ENCODE measurements at places on chromosomes 1 and 21.

DNA sequence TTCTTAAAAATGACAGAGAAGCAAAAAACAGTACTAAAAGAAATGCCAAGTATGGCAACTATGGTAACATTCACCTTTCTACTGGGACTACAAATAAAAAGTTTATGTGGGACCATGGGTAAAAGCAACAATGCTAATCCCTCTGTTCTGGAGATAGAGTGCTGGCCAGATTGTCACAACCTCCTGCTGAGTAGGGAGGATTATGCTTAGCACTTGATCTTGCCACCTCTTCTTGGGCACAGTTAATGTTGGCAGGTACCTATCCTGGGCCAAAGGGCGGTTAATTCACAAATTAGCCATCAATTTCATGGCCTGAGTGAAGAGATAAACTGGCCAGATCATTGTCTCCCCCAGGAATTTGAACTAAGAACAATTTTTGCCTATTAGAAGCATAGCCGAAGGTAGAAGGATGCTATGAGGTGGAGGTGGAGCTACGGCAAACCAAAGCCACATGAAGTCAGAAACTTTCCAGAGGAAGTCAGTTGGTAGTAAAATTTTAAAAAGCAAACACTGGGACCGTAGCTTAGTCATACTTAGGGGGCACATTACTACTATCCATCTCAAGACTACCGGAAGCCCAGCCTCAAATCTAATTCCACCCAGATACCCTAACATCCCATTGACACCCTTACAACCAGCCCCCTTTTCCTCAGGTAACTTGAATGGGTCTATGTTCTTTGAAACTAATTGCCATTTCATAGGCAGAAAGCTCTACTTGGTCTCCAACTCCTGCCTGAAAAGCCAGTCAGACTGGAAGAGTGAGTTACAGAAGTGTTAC lies 2.7 kb downstream of the SCYL3 start:
- DNase-seq = peak; percentile 52

DNA sequence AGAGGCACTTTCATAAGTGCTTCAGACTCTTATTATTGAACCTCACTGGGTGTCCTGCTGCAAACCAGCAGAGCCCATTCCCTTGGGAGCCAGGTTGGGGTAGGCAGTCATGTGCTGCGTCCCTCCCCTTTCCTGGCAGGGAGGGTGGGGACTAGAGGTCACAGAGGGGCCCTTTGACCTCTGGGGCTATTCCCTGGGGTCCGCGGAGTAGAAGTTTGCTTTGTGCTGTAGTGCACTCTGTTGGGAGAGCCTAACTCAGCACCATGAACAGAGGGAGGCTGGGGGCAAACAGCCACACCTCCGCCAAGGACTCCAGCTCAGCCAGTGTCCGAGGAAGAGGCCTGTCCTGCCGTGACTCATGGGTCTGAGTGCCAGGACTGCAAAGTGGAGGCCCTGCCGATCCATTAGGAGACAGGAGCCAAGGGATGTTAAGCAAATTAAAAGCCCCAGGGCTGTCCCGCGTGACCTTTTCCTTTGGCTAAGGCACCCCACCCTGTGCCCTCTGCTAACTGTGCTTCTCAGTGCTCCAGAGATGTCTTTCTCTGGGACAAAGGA lies 3.0 kb upstream of the IGSF21 start:
- no peak for DNase-seq

- no peak for DNase-seq
Observed at GRCh38 chr1:113946678-113947387, 17.7 kb downstream of the HIPK1 start.

- peak; percentile 82 for DNase-seq
Observed at GRCh38 chr1:15848929-15849774, 1.6 kb downstream of the SPEN start.

Data from LoVo (cell line).